ENCODE measurements at places on chromosomes 11 and 22.

DNA sequence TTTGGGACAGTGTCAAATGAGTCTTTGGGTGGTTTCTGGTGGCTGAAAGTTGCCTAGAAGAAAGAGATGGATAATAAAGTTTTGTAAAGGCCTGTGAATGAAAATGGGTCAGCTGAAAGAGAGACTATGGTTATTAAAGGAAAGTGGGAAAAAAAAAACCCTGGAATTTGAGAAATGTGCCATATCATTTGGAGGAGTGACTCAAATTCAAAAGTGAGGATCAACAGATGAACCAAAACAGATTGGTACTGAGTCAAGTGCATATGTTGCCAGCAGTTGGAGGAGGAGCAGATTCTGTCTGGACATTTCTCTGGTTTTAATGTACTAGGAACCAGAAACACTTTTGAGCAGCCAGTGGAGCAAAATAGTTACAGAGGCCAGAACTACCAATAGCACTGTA, 339.8 kb downstream of the KCNA4 start:
- DNase-seq: no peak

DNA sequence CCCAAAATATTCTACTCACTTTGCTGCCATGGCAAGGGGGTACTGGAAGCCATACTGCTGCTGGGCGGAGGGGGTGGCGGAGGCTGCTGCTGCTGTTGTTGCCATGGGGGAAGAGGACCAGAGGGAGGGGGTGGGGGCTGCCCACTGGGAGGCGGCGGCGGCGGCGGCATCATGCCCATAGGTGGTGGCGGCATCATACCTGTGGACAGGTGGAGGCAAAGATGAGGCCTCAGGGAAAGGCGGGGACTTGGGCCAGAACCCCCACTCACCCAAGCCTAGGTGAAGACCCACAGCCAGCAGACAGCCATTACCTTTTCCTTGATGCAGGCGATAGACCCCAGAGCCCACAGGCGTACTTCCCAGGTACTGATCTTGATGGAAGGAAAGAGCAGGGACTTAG, 7.1 kb upstream of the PYGM start:
- DNase-seq: no peak

DNA sequence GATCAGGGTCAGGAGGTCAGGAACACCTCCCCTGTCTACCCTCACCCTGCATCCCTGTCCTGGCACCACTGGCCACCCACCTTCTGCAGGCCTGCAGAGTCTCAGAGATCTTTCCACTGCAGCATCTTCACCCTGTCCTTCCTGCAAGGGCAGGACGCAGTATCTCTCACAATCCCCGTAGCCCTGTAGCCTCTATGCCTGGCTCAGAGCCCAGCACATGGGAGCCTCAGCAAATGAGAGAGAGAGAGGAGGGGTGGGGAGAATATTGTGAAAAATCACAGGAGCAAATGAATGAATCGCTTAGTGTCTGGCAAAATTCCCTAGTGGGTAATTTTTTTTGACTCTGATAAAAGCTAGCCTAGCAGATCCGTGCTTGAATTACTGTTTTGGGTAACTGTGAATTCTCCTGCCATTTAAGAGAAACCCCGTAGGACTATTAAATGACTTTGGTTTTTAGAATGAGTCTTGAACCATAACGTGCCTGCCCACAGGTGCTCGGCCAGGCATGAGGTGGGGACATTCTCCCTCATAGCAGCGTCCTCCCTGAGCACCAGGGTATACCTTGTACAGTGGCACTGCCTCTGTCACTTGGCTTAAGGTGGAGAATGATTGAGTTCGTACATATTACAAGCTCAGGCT, 91.5 kb downstream of the MORC2 start:
- DNase-seq: no peak

GRCh38 chr11:93059117-93059957, 89.9 kb downstream of the MTNR1B start:
- no peak for DNase-seq

GRCh38 chr11:114605370-114605769, 9.8 kb upstream of the NXPE4 start:
- no peak for DNase-seq

GRCh38 chr11:3165152-3165705, at the start of gene OSBPL5:
Gene OSBPL5, minus strand, starts transcription at chr11:3165310. Its CDS starts 36,162 bp downstream, at chr11:3129148.
- DNase-seq: no peak

DNA sequence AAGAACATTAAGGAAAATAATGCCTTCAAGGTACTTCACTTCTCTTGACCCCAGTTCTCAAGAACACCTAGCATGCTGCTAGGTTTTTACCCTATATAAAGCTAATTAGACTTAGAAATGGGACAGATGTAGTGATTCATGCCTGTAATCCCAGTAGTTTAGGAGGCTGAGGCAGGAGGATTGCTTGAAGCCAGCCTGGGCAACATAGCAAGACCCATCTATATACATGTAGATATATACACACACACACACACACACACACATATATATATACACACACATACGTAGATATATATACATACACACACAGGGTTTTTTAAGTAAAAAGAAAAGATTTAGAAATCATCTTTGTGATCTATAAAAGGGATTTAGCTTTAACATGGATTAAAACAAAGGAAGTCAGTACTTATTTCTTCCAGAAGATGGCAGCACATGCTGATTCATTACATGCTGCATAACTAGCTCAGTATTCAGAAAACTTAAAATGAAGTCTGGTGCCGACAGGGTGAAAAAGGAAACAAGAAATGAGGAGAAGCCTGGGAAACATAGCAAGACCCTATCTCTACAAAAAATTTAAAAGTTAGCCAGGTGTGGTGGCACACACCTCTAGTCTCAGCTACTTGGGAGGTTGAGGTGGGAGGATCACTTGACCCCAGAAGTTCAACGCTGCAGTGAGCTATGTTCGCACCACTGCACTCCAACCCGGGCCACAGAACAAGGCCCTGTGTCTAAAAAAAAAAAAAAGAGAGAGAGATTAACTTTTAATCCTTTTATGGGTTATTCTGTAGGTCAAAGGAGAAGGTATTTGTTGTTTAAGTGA, 28.5 kb upstream of the RBX1 start:
- peak; percentile 16 for DNase-seq

- DNase-seq: no peak
These were observed 26.8 kb upstream of the B3GAT1 start for GRCh38 chr11:134438542-134439537.

- DNase-seq: peak; percentile 100
These were observed 98.8 kb downstream of the PKNOX2 start for GRCh38 chr11:125263268-125263790.

- DNase-seq: no peak
These were observed 356 bp upstream of the TTC12 start for GRCh38 chr11:113314065-113314388.

- peak; percentile 25 for DNase-seq
These were observed 363.5 kb upstream of the PITPNB start for GRCh38 chr22:28282405-28283067.

Measured in BJ (cell line).